Daoy (cell line): ENCODE measurements at places on chromosomes 11 and 22. TPM values are rescaled to one million over a fixed set of nuclear protein-coding genes. Genes with fewer than 3 reads are reported as not detected.
A peak's percentile ranks its signal among the peaks of the same experiment; 100 is the strongest.

The CRACR2B gene
- 5.3 and 9.0 TPM in 2 replicates for total RNA-seq

The NDUFS3 gene
- total RNA-seq, result 137 and 253 TPM in 2 replicates

The HORMAD2 gene
- not detected in 2 replicates for total RNA-seq

The CD6 gene
- total RNA-seq, result 0.06 and 0.46 TPM in 2 replicates

The RAB39A gene
- 15.6 and 15.7 TPM in 2 replicates for total RNA-seq

The SPI1 gene
- total RNA-seq, result not detected in 2 replicates

The MYBPC3 gene
- total RNA-seq, result not detected in 2 replicates

The RASSF10 gene
- total RNA-seq, result 0.27 and 3.4 TPM in 2 replicates

The MRPL48 gene
- total RNA-seq, result 31.0 and 43.2 TPM in 2 replicates

The HBB gene
- not detected in 2 replicates for total RNA-seq

The TMEM126A gene
- total RNA-seq, result 64.4 and 105 TPM in 2 replicates

The GDPD4 gene
- total RNA-seq, result not detected in 2 replicates

The ANKRD42 gene
- 6.7 and 7.1 TPM in 2 replicates for total RNA-seq

The IL18 gene
- not detected in 2 replicates for total RNA-seq

DNA sequence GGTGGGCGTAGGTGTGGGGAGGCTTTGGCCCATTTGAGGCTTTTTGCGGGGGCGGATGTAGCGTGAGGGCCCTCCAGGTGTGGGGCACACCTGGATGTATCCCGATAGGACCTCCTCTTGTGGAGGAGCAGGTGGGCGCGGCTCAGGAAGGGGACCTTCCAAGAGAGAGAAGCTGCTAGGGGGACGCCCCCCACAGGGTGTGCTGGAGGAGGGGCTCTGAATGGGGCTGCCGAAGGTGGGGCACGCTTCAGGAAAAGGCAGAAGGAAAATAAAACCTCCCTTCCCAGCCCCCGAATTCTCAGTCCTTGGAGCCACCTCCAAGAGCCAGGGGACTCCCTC is 621 bp downstream of the SGSM1 start:
- DNase-seq, result no peak

DNA sequence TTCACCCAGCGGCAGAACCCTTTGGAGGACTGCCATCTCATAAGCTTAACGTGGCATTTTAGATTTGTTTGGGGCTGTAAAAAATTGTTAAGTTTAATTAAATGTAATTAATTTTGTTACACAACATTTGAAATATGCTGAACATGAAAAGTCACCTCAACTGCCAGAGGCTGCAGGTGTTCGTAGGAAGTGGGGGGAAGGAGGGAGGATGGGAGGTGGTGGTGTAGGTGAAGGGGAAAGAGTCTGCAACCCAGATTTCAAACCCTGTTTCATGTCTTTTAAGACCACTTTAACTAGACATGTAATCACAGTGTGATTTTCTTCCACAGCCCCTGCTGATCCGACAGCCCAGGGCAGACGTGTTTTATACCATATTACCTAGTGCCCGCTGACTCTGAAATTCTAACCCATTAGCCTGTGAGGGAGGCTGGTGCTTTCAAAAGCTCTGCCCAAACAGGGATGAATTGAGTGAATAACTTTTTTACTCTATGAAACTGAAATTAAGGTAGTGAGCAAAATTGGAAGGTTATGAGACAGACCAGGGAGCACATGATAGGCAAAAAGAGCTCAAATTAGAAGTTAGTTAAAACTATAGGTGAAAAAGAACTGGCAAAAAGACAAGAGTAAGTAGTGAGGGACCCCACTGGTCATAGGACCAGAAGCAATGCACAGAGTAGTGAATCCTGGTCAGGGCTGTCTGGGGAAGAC is 279.8 kb downstream of the DDX10 start:
- no peak for DNase-seq

- no peak for DNase-seq
These were observed 44.6 kb upstream of the SORL1-AS1 start for GRCh38 chr11:121497176-121497998.

DNA sequence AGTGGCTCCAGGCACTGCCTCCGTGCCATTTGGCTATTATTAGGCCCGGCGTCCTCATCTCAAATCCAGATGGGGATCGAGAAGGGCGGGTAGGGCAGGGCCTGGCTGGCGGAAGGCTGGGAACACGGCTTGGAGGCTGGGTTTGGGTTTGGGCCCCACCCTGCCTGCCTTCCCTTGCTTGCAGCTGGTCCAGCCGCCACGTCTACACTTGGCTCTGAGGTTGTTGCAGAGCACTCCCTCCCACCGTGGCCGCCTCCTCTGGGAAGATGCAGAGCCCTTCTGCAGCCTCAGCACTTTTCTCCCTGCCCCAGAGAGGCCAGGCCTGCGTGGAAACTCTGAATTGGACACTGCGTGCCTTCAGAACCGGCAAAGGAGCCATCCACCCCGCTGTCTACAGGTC is 5.2 kb upstream of the SMTN start:
- no peak for DNase-seq

- no peak for DNase-seq
These were observed 353.7 kb downstream of the INSC start for GRCh38 chr11:15468466-15468865.

- peak; percentile 58 for DNase-seq
These were observed 7.6 kb upstream of the CHKA start for GRCh38 chr11:68128682-68129327.

GRCh38 chr11:47216121-47216798 is 1.5 kb downstream of the DDB2 start:
- DNase-seq, result peak; percentile 88

DNA sequence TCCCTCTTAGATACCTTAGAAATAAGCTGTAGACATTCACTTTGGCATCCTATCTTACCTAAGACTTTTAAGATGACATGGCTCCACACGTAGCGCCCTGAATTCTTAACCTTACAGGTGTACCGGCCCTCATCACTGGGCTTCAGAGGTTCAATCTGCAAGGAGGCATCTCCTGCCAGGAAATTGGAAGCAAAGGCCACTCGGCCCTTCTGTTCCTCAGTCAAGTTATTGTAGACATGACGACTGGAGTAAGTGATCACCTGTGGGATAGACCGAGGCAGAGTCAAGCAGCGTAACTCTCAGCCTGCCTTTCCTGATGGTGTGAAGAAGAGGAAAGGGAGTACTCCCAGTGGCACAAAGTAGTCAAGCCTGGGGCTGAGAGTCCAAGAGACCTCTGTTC is 22.5 kb upstream of the HSPA8 start:
- DNase-seq, result no peak

- DNase-seq, result no peak
These were observed 151.6 kb upstream of the TENM4 start for GRCh38 chr11:79592406-79592805.

DNA sequence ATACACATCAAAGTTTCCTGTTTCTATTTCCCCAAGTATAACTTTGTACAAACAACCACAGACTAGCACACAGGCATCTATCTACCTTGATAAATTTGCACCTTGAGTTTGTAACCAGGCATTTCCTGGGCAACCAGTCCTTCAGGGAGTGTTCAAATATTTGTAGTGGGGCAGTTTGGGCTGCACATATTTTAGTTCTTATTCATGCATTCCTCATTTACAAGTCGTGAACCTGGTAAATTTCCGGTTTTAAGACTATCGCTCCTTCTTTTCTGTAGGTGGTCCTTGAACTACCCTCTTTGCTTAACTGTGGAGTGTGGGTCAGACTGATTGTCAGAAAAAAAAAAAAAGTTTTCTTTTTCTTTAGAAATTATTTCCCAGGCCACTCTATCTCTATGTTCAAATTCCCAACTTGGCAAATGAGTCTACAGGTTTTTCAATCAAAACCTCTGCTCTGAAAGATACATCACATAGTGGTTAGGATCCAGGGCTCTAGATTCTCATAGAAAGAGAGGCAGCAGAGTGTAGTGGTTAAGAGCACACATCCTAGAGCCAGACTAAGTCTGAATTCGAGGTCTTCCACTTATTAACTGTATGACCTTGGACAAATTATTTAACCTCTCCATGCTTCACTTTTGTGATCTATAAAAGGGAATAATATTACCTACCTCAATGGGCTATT is 201.5 kb downstream of the SOX6 start:
- DNase-seq, result peak; percentile 15

DNA sequence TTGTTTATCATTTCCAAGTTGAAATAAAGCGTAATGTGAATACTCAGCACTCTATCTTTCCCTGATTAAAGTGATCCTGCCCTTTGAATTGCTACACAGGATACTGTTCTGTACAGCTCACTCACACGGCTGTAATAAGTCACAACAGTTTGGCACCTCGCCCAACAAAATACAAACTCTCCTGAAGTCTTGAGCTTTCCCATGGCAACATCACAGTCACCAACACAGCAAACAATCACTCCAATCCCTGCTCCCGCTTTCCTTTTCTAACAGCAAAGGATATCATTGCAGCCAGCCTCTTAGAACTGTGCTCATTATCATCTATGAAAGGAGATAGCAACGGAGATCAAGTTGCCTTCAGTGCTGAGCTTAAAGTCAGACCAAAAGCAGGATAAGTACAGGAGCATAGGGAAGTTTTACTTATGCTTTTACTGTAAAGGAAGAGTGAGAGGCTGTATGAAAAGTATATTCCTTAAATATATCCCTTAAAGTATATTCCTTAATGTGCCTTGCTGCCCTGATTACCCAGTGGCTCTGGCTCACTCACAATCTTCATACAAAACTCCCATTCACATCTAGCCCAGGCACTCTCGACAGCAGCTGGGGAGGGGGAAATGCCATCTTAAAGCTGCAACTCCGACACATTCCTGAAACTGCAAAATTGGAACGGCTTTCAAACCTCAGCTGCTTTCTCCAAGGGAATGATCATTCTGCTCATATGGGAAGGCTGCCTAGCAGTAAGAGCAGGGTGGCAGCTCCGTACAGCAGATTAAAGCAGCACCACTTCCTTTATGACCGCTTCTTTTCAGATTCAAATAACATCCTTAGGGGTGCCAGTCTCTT is 35.8 kb downstream of the MAML2 start:
- peak; percentile 98 for DNase-seq

GRCh38 chr22:49753961-49754695 is 73.5 kb downstream of the BRD1 start:
- DNase-seq, result no peak

DNA sequence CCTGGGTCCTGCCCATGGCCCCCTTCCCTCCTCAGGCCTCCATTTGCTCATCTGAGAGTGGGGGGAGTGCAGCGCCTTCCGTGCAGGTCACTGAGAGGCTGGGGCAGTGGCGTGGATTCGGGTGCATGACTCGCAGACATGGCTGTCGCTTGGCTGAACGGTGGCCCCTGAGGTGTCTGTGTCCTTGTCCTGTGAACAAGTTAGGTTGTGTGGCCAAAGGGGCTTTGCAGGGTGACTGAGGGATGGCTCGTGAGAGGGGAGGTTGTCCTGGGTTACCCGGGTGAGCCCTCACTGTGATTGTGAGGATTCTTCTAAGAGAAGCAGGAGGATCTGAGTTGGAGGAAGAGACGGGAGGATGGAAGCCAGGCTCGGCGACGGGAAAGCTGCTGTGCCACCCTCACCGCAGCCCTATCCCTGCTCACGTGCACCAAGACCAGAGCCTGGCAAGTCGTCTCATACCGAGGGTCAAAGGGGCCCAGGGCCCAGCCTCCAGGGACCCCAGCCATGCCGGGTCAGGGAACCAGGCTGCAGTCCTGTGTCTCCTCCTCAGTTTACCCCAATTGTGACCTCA is 79.1 kb downstream of the KCNQ1 start:
- DNase-seq, result peak; percentile 3

GRCh38 chr22:19987394-19988306 is 29.0 kb downstream of the ARVCF start:
- no peak for DNase-seq

- DNase-seq, result no peak
These were observed 23.6 kb downstream of the PTPRJ start for GRCh38 chr11:48003926-48004325.

GRCh38 chr11:68970921-68971636 is 9.7 kb downstream of the MRGPRD start:
- DNase-seq, result no peak
